PC-9 (cell line): ENCODE measurements at places on chromosomes 2 and 18. TPM values are rescaled to one million over a fixed set of nuclear protein-coding genes. Genes with fewer than 3 reads are reported as not detected.

The C2orf66 gene
- total RNA-seq, result 0.22 TPM in 1 of 2 replicates, not detected in the other

- peak; percentile 65 for DNase-seq
- H3K27ac ChIP-seq, result peak overlapping the region; percentile 98
- no peaks in the 10 kb centered on the region for H3K27me3 ChIP-seq
- H3K4me1 ChIP-seq, result peaks cover 45% of the 10 kb centered on the region
These were observed 19.4 kb downstream of the TEX44 start for GRCh38 chr2:231612109-231612455.

DNA sequence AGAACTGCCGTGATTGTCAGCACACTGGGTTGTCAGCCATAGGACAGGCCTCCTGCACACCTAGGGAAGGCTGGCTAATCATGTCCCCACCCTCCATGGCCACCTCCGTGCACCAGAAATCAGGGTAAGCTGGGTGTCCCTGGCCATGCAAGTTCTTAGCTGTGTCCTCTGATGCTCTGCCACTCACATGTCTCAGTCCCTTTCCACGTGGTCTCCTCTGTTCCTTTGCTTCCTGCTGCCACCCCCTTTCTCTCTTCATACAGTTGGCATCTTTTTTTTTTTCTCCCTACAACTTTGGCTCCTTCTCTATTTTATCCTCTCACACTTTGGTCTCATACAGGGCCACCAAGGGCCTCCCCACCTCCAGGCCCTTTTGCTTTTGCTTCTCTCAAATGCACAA is 153.7 kb downstream of the TPGS2 start:
- H3K4me1 ChIP-seq, result peaks cover 11% of the 10 kb centered on the region
- no peak overlapping the region for H3K4me3 ChIP-seq
- DNase-seq, result no peak
- no peaks in the 10 kb centered on the region for H3K36me3 ChIP-seq
- no peaks in the 10 kb centered on the region for H3K27me3 ChIP-seq

DNA sequence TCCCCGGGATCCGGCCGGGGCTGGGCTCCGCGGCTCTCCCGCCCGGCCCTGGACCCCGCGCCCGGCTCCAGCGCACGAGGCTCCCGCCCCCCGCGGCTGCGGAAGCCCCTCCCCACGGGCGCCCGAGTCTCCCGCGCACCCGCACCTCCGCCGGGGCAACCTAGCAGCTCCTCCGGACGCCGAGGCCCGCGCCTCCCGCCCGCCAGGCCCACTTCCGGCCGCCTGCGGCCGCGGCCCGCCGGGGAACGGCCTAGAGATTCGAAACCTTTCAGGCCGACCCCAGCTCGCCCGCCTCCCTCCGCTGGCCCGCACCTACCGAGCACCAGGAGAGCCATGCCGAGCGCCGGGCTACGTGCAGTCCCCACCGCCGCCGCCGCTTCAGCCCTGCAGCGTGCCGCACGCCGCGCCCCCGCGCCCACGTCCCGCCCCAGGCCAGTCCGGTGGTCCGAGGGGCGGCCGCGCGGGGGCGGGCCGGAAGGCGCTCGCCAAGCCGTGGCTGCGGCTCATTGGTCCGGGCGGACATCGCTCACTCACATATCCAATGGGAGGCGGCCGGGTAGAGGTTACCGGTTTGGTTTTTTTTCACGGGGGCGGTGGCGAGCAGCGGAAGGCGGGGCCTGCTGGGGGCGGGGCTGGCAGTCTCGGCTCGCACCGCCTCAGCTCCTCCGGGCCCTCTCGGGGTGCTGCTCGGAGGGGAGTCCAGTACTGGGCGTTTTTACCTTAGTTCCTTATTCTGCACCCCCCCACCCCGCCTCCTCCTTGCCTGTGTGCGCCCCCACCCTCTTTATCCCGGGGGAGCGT is at the start of gene PDIA6:
PDIA6 (minus strand) TSS at position 424 of the 801 bp plus-strand sequence; CDS start at position 335, 89 bp downstream.
- peaks cover 19% of the 10 kb centered on the region for H3K4me1 ChIP-seq
- DNase-seq, result peak; percentile 90
- H3K27me3 ChIP-seq, result peaks cover 9% of the 10 kb centered on the region
- H3K27ac ChIP-seq, result peak within 1 kb of the TSS; percentile 81
- H3K4me3 ChIP-seq, result peak within 1 kb of the TSS; percentile 69
- peaks cover 9% of the 10 kb centered on the region for H3K36me3 ChIP-seq

The PRKAG3 gene
- total RNA-seq, result not detected in 2 replicates

The IL1RN gene
- total RNA-seq, result 5.0 and 8.4 TPM in 2 replicates

DNA sequence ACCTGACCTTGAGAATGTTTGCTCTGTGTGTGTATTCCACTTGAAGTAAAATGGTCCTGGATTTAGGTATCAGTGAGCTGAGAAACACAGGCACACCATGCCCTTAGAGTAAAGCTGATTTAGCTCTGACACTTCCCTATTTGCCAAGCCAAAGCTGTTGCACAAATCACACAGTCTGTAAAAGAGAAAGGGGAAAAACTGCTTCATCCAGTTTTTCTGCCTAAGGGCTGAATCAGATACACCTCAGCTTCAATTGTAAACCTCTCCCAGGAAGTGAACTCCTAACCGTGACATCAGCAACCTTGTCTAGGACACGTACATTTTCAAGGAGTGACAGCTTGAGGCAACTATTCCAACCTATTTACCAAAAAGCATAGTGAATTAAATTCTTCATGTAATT is 150.4 kb downstream of the NR4A2 start:
- peak; percentile 52 for DNase-seq
- H3K36me3 ChIP-seq, result 0 out of 2 replicates have a peak, but pooled peaks cover 5% of the 10 kb centered on the region
- H3K27me3 ChIP-seq, result no peaks in the 10 kb centered on the region
- H3K4me3 ChIP-seq, result peak overlapping the region; percentile 29; the same call in 1 of the 2 replicates

The SLC25A12 gene
- total RNA-seq, result 25.9 and 28.8 TPM in 2 replicates

DNA sequence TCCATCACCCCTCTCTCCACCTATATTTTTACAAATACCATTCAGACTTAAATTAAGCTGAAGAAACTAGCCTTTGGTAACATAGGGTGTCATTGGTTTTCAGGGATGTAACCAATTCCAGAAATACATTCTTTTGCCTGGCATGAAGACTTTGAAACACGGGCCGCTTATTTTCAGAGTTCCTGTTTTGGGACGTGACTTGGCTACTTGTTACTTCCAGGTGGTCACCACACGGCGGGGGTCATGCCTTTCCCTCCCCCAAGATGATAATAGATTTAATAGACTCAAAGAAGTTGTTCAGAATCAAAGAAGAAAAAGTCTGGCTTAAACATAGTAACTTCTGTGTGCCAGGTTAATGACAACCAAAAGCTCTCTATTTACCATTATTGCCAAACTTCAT is 110.6 kb downstream of the SEPTIN10 start:
- no peak overlapping the region for H3K27ac ChIP-seq
- H3K4me1 ChIP-seq, result peaks cover 7% of the 10 kb centered on the region
- no peaks in the 10 kb centered on the region for H3K36me3 ChIP-seq
- H3K27me3 ChIP-seq, result no peaks in the 10 kb centered on the region
- no peak overlapping the region for H3K4me3 ChIP-seq
- no peak for DNase-seq

- DNase-seq, result no peak
- no peak overlapping the region for H3K27ac ChIP-seq
- H3K36me3 ChIP-seq, result no peaks in the 10 kb centered on the region
- peaks cover 40% of the 10 kb centered on the region for H3K4me1 ChIP-seq
- H3K27me3 ChIP-seq, result no peaks in the 10 kb centered on the region
- no peak overlapping the region for H3K4me3 ChIP-seq
These were observed 118.3 kb downstream of the SH3RF3 start for GRCh38 chr2:109247340-109247739.

The EHD3 gene
- total RNA-seq, result 1.8 and 1.9 TPM in 2 replicates

DNA sequence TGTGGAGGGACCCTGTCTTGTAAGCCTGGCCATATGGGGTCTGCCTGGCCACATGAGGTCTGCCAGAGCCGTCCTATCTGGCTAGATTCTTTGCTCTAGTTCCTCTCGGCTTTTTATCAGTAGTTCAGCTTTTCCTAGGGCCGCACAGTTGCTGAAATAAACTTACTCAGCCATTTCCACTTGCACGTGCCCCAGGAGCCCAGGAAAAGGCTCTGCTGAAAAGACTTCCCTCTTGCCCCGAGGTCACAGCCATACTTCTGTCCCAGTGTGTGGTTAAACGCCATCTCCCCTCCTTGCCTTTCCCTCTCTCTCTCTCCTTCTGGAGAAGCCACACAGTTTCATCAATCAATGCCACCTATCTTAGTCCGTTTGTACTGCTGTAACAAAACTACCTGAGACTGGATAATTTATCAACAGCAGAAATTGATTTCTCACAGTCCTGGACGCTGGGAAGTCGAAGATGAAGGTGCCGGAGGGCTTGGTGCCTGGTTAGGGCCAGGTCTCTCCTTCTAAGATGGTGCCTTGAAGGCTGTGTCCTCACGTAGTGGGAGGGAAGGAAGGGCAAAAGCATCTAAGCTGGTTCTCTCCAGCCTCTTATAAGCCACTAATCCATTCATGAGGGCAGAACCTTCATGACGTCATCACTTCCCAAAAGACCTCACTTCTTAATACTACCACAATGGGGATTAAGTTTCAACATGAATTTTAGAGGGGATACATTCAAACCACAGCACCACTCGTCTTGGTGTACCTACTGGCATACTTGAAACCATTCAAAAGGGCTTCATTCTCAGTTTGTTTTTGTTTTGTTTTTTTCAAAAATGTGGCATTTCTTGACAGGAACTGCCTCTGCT is 11.2 kb upstream of the GALM start:
- H3K36me3 ChIP-seq, result no peaks in the 10 kb centered on the region
- no peak for DNase-seq
- no peak overlapping the region for H3K4me3 ChIP-seq
- H3K27me3 ChIP-seq, result no peaks in the 10 kb centered on the region
- H3K27ac ChIP-seq, result no peak overlapping the region

- DNase-seq, result no peak
- no peak overlapping the region for H3K27ac ChIP-seq
These were observed 27.1 kb downstream of the CAMKMT start for GRCh38 chr2:44388877-44389276.

DNA sequence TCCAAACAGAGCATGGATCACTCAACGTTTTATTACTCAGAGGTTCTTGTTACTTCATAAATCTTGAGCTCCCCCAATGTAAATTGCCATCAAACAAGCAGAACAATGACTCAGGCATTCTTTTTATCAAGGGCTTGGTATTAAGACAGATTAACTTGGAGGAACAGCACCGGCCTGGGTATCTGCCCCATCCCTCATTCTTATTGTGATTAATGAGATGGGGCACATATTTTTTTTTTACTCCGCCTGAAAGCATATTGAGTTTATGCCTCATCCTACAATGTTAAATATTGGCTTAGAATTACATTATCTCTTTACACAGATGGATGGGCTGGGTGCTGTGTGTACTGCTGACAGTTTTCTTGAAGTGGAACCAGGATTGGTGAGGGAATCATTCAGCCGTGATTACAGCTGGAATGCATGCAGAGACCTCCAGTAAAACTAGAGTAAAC is 387.3 kb downstream of the CLIP4 start:
- H3K4me3 ChIP-seq, result no peak overlapping the region
- no peak for DNase-seq
- H3K36me3 ChIP-seq, result no peaks in the 10 kb centered on the region
- H3K27me3 ChIP-seq, result peaks cover 68% of the 10 kb centered on the region
- H3K4me1 ChIP-seq, result no peaks in the 10 kb centered on the region

The RASGRP3 gene
- 0.10 and 0.72 TPM in 2 replicates for total RNA-seq

GRCh38 chr2:164260506-164260905 is 360.8 kb downstream of the GRB14 start:
- no peaks in the 10 kb centered on the region for H3K27me3 ChIP-seq
- H3K4me3 ChIP-seq, result no peak overlapping the region
- no peaks in the 10 kb centered on the region for H3K36me3 ChIP-seq

DNA sequence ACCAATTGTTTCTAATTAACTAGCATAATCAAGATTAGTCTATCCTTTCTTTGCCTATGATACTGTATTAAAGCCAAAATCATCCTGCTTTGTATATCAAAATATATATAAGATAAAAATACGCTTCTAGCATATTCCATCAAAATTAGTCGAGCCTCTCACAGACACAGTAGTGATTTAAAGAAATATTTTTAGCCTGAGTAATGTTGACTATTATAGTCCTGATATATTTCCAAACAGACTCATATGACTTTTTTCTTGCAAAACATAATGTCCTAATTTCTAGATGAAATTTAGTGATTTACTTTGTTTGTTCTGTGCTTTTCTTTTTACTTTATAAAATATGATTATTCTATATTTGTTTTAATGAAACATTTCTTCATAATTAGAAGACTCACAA is 30.9 kb downstream of the FAP start:
- no peaks in the 10 kb centered on the region for H3K36me3 ChIP-seq
- no peak for DNase-seq
- H3K27ac ChIP-seq, result no peak overlapping the region
- no peak overlapping the region for H3K4me3 ChIP-seq
- no peaks in the 10 kb centered on the region for H3K4me1 ChIP-seq
